ENCODE measurements at places on chromosomes 5 and 9.

GRCh38 chr5:61402244-61402823, 70.3 kb downstream of the ZSWIM6 start:
- DNase-seq = peak; percentile 10

GRCh38 chr5:112869948-112870347, 8.9 kb downstream of the SRP19 start:
- DNase-seq = no peak

DNA sequence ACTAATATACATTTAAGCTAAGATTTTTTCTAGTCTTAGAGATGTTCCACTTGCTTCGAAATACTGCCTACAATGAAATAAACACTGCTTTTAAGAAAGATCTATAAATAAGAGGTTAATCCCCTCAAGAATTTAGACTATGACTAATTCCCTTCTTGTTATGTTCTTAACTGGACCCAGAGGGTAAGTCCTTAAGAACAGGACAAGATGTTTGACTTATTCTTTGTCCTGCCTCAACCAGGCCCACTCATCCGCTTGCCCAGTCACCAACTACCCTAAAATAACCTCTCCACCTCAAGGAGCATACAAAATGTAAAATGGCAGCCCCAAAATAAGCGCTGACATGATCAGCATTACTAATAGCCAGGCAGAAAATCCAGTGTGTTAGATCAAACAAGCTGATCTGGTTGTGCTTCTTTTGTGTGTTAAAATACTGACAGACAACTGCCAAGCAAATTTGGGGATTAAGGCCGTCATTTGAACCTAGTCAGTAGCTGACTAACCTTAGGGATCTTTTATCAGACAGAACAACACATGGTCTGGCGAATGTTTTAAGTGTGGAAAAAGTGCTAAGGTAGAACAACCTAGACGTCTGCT, 93.7 kb upstream of the SMC5 start:
- DNase-seq = no peak

- DNase-seq = peak; percentile 42
These were observed 10.6 kb downstream of the DDX46 start for GRCh38 chr5:134769206-134769605.

- peak; percentile 68 for DNase-seq
These were observed 195.9 kb downstream of the RFK start for GRCh38 chr9:76198336-76198735.

GRCh38 chr9:106059886-106060285, 365.5 kb downstream of the TMEM38B start:
- no peak for DNase-seq

DNA sequence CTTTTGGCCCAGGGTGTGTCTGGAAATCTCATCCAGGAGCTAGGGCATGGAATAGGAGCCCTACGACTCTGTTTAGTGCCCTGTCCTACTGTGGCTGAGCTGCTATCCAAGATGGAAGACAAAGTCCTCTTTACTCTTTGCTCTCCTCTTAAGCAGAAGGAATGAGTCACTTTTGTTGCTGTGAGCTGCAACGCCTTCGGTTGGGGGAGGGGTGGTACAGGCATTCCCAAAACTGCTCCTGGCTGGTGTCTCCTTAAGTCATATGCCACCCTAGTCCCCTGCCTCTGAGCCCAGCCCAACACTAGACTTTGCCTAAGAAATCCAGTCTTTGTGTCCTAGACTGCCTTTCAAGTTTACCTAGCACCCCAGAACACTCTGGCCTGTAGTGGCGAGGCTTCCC, 99.9 kb downstream of the PRR16 start:
- no peak for DNase-seq

GRCh38 chr9:110912419-110913291, 125.6 kb downstream of the LPAR1 start:
- DNase-seq = peak; percentile 15

Data from fibroblast of upper back skin (primary cell).